ENCODE measurements at places on chromosomes 3 and 15. TPM values are rescaled to one million over a fixed set of nuclear protein-coding genes. Genes with fewer than 3 reads are reported as not detected.

The WDR93 gene
- not detected for total RNA-seq

The CPNE4 gene
- total RNA-seq, result 0.33 TPM

The SERPINI2 gene
- total RNA-seq, result not detected

The SMCO1 gene
- not detected for total RNA-seq

The LARP6 gene
- total RNA-seq, result 13.7 TPM

The GMNC gene
- total RNA-seq, result not detected

The TMEM39A gene
- total RNA-seq, result 48.5 TPM

The NPAP1 gene
- total RNA-seq, result not detected

The ADPGK gene
- total RNA-seq, result 25.2 TPM

The PYGO1 gene
- 20.7 TPM for total RNA-seq

- DNase-seq, result no peak
Measured at GRCh38 chr3:110799271-110799670, 272.3 kb upstream of the NECTIN3 start.

DNA sequence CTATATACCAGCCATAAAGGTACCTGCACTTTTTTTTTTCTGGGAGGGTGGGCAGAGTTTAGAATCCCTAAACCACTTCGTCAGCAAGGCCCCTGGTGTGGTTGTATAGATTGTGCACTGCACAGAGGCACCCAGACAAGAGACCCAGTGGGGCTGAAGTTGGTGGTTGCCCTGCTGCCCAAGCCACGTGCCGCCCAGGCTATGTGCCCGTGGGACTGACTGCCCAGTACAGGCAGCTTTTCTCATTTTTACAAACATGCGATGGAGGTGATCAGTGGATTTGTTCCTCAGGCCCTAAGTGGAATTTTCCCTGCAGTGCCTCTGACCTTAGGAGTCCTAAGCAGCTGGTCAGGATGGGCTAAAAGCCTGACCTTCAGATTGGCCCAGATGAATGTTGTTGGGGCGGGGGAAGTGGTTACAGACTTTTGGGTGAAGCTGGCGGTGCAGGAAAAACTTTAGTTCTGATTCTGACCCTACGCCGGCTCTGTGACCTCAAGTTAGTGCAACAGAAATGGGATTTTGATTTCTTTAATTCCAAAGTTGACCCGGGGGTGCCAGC is 34.9 kb upstream of the LIMD1 start:
- DNase-seq, result peak; percentile 65

GRCh38 chr3:23166845-23167244 is 36.3 kb upstream of the UBE2E2 start:
- no peak for DNase-seq

- no peak for DNase-seq
Measured at GRCh38 chr3:139302084-139302800, 41.6 kb upstream of the MRPS22 start.

DNA sequence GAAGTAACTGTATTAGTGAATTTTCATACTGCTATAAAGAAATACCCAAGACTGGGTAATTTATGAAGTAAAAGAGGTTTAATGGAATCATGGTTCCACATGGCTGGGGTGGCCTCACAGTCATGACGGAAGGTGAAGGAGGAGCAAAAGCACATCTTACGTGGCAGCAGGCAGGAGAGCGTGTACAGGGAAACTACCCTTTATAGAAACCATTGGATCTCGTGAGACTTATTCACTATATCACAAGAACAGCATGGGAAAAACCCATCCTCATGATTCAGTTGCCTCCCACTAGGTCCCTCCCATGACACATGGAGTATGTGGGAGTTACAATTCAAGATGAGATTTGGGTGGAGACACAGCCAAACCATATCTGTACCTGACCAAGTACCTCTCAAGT is 812.3 kb upstream of the ALCAM start:
- DNase-seq, result no peak

DNA sequence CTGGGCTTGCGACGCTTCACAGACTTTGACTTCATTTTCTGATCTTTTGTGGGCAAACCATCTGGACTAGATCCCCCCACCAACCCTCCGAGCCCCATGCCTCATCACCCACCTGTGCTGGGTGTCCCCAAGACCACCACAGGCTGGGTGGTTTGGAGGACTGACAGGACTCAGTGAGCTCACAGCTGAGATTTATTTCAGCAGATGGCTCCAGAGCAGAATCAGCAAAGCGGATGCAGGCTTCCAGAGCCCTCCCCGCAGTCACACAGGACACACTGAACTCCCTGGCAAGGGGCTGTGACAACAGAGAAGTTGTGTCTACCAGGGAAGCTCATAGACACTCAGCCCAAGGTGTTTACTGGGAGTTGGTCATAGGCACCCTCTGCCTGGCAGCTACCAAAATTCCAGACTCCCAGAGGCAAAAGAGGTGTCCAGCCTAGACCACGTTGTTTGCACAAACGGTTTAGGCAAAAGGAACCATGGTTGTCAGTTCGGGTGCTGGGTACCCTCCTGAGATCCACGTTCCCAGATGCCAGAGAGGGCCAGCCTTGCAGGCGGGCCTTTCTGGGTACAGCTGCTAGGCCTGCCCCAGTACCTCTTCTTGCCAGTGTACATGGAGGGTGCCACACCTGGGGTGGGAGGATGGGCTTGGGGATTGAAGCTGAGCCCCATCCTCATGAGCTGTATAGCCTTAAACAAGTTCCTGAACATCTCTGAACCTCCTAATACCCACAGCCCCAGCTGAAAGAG is 170.3 kb downstream of the NSMCE3 start:
- DNase-seq, result peak; percentile 46

DNA sequence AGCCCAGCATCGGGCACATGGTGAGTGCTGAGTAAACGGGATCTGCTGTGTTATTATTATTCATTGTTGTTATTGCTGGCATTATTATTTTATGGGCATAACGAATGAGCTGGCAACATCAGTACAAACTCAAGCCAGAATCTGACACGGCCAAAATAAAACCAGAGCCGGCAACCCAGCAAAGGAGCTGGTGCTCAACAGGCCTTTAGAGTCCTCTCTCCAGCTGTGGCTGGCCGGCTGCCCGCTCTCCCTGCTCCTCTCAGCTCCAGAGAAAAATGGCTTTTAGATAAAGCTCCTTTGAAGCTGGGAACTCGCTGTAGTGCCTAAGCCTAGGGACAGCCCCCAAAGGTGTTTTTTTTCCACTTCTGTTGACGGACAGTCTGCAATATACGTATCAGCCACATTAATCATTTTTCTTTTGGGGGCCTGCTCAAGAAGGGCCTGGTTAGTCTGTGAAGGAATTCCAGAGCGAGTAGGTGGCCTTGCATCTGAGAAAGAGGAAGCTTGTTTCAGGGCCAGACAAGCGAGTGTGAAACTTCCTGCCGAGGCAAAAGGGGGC is 193.9 kb upstream of the UBE2E1 start:
- DNase-seq, result peak; percentile 90

- DNase-seq, result no peak
Measured at GRCh38 chr3:197595470-197596185, 39.9 kb upstream of the BDH1 start.

- DNase-seq, result no peak
Measured at GRCh38 chr15:90171623-90172022, 29.5 kb upstream of the SEMA4B start.

DNA sequence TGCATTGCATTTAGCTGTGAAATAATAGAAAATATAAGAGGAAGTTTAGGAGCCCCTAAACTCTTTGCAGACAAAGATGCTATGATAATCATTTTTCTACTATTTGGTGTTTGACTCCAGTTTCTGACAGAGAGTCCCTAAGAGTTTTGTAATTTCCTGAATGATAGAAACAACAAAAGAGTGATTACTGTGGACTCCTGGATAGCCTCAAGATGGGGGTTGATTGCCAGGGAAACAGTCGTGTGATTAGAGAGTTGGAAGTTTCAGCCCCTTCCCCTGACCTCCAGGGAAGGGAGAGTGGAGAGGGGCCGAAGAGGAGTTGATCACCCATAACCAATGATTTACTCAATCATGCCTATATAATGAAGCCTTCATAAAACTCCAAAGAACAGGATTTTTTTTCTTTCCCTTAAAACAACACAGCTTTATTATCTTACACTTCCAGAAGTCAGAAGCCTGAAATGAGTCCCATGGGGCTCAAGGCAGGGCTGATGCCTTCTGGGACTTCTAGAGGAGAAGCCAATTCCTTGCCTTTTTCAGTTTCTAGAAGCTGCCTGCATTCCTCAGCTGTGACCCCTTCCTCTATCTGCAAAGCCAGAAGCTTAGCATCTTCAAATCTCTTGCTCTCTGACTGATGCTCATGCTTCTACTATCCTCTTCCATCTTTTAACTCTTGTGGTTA is 292.3 kb upstream of the ZPLD1 start:
- no peak for DNase-seq

GRCh38 chr3:114401346-114401745 is 107.5 kb downstream of the TIGIT start:
- DNase-seq, result no peak

GRCh38 chr3:148131990-148132638 is 565.6 kb upstream of the AGTR1 start:
- no peak for DNase-seq

DNA sequence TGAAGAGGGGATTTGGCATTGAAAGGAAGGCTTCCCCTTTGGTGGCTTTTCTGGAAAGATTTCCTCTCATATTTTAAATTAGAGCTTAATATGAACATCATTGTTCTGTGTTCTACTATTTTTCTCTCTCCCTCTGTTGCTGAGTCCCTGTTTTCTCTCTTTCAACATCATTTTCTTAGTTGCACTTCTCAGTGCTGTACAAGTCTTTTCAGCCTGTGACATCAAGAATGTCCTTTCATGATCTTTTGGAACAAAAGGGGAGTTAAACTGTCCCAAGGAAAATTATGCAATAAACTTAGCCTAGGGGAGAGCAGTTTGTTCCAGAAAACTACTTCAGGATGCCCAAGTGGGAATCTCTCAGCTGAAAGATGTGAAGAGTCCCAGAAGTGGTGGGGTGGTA is 325.1 kb downstream of the IL20RB start:
- no peak for DNase-seq

DNA sequence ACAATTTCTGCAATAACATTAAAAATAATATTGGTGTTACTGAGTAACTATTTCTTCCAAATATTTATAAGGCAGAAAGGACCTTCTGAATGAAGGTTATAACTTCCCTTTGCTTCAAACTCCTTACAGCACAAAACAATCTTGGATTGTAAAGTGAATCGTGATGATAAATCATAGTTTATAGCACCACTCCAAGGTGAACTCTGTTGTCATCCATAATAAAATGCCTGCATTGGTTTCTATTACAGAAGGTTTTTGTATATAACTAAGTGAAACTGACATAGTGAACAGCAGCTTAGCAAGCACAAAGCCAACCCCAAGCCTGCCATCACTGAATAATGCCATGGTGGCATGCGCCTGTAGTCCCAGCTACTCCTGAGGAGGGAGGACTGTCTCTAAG is 86.3 kb downstream of the MME start:
- no peak for DNase-seq

DNA sequence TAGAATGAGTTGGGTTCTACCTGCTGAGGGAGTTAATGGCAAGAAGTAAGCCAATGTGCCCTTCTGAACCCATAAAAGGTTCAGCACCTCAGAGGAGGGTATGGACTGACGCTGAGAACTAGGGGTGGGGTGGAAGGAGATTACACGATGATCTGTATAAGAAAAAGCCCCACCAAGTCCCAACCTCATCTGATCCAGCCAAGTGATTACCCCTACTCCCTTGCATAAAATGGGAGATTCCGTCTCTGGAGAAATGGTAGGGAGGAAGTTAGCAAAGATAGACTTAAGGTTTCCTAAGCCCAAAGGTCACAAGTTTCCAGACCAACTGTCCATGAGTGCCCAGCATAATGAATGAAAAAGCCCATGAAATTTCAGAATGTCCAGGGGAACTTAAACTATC is 7.1 kb upstream of the DVL3 start:
- DNase-seq, result no peak

- peak; percentile 76 for DNase-seq
Measured at GRCh38 chr15:76345880-76346668, 9.5 kb downstream of the ISL2 start.

DNA sequence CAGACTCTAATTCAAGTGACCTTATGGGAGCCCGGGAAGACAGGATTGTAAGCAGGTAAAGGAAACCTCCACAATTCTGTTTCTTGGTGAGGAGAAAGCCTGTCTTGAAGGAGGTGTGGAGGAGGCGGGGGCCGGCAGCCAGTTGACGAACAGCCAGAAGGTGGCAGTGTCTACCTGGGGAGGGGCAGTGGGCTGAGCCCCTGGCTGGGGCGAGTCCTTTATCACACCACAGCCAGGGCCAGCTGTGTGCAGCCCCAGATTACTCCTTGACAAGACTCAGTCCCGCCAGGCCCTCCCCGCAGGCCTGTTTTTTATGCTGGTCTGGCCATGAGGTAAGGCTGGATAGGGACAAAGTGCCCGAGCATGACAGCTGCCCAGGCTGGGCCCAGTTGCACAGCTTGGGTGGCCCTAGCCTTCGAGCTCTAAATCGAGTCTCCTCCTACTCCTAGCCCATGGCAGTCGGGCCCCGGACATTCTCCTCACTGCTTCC is 40.9 kb upstream of the IDH2 start:
- DNase-seq, result peak; percentile 82
